Stimulated activated CD8-positive, alpha-beta memory T cell treated with anti-CD3 and anti-CD28 coated beads, Interleukin-2, amount 100 ng/mL, for 1 hour (primary cell): ENCODE measurements at places on chromosomes 4 and X.
A peak's percentile ranks its signal among the peaks of the same experiment; 100 is the strongest.

DNA sequence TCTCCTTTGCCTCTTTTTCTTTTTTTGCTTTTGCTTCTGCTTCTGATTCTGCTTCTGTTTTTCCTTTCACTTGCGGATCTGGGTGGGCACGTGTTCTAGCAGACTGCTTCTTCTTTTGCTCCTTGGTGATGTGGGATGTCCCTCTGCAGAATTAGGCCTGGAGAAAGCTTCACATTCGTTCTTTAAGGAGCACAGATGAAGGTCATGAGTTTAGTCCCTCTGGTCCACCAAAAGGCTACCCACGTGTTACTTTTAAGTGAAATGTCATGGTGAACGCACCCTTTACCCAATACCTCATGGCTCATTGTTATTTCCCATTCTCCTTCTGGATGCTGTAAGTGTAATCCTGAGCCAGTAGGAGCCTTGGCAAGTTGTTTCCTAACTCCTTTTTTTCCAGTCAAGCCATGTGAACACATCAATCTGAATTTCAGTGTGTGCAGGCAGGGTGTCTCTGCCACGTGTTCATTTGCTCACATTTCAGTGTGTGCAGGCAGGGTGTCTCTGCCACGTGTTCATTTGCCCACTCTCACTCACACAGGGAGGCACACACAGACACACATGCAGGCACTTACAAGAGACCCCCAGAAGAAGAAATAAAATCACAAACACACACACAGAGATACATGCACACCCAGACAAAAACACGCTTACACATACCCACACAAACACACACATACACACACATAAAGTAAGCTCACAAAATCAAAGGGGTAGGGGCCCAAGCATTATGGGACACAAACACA, 36.9 kb downstream of the NBDY start:
- no peak for DNase-seq

DNA sequence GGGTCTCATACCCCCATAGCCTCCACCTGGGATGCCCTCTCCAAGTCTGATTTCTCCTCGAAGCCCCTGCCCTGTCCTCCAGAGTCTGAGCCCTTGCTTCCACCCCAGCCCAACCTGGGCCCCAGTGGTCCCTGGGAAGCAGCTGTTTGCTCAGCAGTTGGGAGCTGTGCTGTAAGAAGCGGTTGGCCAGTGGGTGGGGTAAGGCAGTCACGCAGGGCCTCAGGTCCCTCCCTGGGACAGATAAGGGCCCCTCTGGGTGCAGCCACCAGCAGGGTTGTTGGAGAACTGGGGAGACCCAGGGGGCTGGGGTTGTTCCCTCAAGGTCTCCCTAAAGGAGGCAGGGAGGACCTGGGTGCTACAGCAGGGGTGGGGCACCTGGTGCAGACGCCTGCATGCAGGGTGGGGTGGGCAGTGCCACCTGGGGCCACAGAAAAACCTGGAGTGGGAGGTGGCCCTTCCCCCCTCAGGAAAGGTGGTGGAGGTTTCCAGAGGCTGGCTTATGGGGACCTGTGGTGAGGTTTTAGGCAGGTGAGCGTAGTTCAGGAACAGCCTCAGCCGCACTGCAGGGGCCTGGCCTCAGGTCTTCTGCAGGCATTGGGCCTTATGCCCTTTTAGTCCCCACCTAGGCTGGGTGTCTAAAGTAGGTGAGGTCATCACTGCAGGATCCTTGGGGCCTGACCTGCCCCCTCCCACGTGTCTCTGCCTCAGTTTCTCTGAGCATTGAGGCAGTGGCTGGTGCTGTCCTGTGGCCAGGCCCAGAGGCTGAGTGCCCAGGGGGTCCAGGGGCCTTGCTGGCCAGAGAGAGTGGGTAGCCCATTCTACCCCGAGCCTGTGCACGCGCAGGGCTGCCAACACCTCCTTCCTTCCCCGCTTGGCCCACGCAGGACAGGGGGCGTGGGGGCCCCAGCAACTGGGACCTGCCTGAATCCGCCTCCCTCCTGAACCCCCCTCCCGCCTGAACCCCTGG, 3.1 kb upstream of the SLC26A1 start:
- DNase-seq = no peak

- DNase-seq = no peak
These were observed 570.3 kb downstream of the ADGRL3 start for GRCh38 chr4:61770456-61770855.

DNA sequence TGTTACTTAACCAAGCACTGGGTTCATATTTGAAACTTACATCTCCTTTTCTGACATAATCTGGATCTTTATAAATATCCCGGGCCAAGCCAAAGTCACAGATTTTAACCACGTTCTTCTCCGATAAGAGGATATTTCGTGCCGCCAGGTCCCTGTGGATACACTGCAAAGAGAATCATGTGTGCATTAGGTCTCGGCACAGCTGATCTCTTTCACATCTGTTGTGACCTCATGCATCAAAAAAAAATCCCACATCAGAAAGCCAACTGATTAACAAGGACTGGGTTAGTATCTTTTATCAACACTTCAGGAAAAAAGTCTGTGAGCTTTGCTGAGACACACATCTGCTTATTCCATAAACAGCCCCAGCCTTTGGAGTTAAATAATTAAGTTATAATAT, 35.5 kb downstream of the KDR start:
- DNase-seq = no peak

DNA sequence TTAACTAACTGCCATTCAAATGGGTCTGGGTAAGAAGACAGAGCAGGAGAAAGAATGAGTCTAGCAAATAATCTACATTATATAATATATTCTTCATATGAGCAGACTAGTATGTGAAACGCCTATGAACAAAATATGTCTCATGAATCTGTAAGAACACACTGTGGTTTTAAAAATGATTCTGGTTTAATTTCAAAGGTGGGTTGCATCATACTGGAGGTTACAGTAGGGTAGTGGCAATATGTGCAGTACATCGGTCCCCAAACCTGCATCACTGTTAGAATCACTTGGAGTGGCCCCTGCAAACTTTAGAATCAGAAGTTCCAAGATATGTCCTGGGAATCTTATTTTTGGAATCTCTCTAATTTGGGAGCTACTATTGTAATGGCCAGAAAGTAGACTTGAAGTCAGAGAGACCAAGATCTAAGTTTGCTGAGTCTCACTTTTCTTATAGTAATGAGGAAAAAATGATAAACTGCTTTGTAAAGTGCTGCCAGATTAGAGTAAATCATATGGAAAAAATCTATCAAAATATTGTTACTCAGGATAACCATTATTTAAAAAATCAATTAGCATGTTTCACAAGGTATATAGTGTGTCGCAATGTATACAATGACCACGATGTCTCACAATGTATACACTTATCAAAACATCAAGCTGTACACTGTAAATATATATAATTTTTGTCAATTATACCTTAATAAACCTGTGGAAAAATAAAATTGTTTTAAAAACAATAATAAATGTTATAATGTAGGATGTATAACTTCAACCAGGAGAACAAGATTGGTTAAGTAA, 37.9 kb upstream of the ARSJ start:
- DNase-seq = no peak

GRCh38 chr4:43757147-43757546, 691.5 kb downstream of the KCTD8 start:
- no peak for DNase-seq

GRCh38 chr4:7059662-7060061, 8.2 kb downstream of the GRPEL1 start:
- DNase-seq = no peak

DNA sequence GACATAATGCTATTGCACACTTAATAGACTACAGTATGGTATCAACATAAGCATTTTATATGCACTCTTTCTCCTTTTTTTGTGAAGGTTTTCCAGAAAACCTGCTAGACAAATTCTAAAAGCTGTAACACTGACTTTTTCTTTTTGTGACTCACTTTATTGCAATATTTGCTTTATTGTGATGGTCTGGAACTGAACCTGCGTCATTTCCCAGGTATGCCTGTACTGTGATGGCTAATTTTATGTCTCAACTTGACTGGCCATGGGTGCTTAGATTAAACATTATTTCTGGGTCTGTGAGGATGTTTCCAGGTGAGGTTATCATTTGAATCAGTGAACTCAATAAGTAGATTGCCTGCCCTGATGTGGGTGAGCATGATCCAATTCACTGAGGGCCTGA, 35.5 kb upstream of the LAMP2 start:
- DNase-seq = no peak

GRCh38 chr4:118397623-118397979, 44.8 kb upstream of the PRSS12 start:
- no peak for DNase-seq

DNA sequence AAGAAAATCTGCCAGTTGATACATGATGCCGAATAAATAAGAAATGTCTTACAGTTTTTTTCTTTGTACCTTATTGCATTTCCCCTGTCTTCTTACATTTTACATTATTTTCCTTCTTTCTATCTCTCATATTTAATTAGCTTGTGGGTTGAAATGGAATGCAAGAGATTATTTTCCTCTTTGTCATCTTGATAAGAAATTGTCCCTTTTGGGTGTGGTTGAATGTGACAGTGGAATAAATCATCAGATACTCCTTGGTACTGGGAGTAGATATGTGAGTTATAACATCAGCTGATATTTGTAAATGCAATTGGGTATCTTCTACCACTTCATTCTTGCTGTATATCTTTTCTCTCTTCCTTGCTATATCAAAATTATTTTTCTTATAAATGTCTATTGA, 997.4 kb downstream of the RAPGEF2 start:
- no peak for DNase-seq

DNA sequence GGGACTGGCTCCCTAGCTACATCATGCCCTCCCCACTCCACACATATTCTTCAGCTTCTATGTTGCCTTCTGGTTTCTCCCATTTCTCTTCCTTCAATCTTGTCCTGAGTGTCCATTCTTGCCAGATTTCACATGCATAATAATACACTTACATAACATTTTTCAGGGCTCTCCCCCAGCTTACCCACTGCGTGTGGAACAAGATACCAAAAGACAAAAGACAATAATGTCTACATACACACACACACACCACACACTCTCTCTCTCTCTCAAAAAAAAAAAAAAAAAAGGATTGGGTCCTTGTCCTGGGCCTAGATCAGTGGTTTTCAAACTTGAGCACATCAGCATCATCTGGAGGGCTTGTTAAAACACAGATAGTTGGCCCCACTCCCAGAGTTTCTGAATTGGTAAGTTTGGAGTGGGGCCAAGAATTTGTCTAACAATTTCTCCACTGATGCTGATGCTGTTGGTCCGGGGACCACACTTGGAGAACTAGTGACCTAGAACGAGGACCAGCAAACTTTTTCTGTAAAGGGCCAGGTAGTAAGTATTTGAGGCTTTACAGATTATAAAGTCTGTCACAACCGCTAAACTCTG, 6.5 kb upstream of the SMARCA1 start:
- DNase-seq = no peak

DNA sequence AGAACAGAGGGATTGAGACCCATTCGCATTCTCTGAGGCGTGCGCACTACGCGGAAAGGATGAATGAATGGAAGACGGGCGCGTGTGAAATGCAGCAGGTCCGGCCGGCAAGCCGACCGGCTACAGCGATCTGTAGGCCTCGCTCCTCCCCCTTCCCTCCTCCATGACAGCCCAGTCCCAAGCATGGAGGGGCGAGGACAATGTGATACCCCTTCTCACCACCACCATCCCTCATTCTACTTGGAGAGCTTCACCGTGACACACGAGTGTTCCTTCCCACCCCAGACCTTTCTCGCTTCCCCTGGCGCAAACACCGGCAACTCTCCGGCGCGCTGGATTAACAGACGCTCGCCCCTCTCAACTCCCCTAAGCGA, 815 bp downstream of the EIF4E start:
- DNase-seq = peak; percentile 23

DNA sequence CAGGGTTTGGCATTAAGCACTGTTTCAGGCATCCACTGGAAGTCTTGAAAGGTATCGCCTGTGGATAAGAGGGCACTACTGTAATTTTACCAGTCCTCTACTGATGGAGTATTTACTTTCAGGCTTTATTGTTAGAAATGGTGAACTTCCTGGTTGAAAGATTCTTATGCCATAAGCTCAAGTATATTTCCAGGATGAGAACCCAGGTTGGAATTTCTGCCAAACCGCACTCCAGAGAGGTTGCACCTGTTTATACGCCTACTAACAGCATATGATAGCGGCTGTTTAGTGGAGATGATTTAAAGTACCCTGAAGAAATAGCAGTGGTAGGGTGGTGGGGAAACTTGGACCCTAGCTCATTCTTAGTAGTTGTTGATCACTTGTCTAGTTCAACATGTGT, 9.9 kb downstream of the FNIP2 start:
- DNase-seq = no peak

- DNase-seq = no peak
These were observed 9.6 kb downstream of the NLGN3 start for GRCh38 chrX:71154196-71154595.

GRCh38 chr4:159266981-159267868, 164.3 kb downstream of the RAPGEF2 start:
- no peak for DNase-seq

GRCh38 chr4:175421506-175421905, 390.6 kb downstream of the GPM6A start:
- DNase-seq = no peak

DNA sequence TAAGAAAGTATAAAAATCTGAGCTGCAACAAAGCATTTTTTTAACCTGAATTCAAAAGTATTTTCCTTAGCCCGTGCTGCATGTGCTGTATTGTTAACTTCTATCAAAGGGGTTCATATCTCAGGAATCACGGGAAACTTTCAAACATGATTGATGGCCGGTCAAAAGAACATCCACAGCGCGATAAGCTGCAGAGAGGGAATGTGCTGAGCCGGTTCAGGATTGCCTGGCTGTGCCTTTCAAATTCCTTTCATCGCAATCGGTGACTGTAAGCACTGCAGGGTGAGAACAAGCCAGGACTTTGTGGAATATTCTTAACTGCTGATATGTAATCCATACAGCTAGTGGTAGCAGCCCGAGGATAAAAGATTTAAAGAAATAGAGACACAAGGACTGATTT, 210.9 kb upstream of the NOCT start:
- no peak for DNase-seq
